ENCODE measurements at places on chromosomes 3 and 15.
A peak's percentile ranks its signal among the peaks of the same experiment; 100 is the strongest.

DNA sequence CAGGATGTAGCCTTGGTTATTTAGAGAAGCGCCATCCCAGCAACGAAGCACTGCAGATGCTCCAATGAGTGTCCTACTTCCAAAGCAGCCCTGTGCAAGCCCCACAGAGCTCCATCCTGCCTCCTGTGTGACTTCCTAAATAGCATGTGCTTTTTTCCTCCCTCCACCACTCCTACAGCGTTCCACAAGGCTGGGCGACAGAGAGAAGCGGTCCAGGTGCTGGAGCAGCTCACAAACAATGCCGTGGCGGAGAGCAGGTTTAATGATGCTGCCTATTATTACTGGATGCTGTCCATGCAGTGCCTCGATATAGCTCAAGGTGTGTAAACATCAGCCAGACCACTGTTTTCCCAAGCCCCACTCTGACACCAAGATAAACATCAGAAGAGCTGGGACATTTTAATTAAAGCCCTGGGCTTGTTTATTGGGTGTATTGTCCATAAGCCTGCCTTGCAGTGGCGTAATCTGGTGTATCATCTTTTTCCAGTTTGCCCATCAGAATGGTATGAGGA lies 22.2 kb upstream of the RHO start:
- DNase-seq, result no peak

- DNase-seq, result no peak
Observed at GRCh38 chr15:98964466-98965133, 43.0 kb downstream of the PGPEP1L start.

- DNase-seq, result peak; percentile 67
Observed at GRCh38 chr3:119368298-119368697, 74.1 kb downstream of the ARHGAP31 start.

DNA sequence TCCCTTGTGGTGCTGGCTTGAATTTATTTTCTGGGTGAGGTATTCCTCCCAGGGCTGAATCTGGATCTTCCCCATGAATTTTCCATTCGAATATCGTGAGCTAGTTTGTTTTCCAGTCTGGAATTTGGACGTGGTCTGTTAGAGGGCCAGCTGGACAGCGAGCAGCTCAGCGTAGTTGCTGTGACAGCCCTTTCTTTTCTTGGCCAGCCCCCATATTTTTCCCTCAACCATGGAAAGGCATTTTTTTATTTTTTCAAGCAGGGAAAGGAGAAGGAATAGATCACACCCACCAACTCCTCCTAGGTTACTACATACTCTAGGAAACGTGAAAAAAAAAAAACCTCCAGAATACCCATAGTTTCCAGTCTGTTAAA lies 152.0 kb downstream of the KLHL25 start:
- DNase-seq, result peak; percentile 59

GRCh38 chr3:195251336-195252065 lies 19.5 kb downstream of the XXYLT1 start:
- DNase-seq, result no peak

- peak; percentile 24 for DNase-seq
Observed at GRCh38 chr3:94225148-94225865, 162.4 kb downstream of the NSUN3 start.

DNA sequence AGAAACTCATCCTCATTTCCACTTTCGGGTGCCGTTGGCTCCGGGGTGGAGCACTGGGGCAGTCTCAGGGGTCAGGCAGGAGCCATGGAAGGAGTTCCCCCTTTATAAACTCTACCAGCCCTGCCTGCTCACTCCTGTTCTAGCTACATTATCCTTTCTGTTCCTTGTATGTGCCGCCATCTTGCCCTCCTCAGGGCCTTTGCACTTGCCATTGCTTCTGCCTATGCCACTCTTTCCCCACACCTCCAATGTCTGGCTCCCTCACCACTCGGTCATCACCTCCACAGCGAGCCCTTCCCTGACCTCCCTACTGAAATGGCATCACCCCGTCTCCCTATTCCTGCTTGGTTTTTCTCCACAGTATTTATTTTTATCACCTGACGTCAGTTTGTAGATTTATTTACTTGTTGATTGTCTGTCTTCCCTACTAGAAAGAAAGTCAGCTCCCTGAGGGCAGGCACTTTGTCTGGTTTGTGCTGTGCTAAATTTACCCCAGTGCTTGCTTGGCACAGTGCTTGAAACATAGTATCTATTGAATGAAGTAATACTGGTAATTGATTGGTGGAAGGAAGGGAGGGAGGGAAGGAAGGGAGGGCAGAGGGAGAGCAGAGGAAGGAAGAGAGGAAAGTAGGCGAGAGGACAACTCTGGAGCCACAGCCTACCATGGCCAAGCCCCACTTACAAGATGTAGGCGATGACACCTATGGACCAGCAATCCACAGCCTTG lies 8.8 kb downstream of the CAMK1 start:
- no peak for DNase-seq

GRCh38 chr15:23035964-23036566 lies 3.3 kb downstream of the TUBGCP5 start:
- DNase-seq, result peak; percentile 43

DNA sequence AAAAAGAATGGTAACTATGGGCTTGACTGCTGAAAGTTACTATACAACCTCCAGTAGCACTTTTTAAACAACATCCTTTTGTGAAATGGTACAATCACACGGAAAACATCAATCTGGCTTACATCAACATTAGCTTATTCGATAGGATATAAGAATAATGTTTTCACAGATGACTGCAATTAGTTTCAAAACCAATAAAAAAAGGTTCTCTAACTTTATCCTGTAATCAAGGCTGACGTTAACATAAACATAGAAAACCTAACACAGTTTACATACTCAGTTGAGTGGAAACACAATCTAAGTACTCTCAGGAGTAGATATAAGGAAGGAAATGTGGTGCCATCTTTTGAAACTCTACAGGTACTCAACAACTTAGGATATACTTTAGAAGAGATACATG lies 102.2 kb downstream of the DLG1 start:
- DNase-seq, result no peak

GRCh38 chr15:88674661-88675060 lies 35.8 kb downstream of the ISG20 start:
- no peak for DNase-seq

- DNase-seq, result no peak
Observed at GRCh38 chr15:68281008-68281407, 3.5 kb downstream of the FEM1B start.

DNA sequence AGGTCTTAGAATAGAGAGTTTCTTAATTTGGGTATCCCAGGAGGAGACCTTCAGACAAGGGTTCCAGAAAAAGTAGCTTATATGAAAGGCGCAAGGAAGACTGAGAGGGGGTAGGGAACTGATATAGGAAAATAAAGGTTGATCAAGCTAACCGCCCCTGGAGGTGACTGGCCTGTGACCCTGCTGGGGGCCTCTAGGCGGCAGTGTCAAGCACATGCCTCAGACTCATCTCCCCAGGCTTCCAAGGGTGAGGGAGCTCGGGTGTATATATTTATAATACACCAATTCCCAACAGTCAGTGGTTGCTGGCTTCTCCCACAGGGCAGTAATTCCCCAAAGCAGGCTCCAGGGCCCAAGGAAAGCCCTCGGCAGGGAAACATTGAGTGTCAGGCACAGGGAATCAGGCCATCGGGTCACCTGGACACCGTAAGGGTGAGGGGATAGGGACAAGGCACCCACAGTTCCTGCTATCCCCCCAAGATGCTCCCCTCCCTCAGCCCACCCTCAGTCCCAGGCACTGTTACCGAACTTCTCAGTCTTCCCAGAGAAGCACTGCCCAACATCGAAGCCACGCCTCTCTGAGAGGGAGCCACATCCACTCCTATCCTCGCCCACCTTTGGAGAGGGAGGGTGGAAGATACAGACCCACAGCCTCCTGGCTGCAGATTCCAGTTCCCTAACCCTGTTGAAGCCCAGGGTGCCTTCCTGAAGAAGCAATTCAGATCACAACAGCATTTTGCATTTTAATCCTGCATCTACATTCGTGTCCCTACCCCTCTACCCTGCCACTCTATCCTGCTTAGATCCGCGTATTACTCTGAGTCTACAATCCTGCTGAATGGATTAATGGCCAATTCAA lies 19.5 kb upstream of the CAV3 start:
- no peak for DNase-seq

DNA sequence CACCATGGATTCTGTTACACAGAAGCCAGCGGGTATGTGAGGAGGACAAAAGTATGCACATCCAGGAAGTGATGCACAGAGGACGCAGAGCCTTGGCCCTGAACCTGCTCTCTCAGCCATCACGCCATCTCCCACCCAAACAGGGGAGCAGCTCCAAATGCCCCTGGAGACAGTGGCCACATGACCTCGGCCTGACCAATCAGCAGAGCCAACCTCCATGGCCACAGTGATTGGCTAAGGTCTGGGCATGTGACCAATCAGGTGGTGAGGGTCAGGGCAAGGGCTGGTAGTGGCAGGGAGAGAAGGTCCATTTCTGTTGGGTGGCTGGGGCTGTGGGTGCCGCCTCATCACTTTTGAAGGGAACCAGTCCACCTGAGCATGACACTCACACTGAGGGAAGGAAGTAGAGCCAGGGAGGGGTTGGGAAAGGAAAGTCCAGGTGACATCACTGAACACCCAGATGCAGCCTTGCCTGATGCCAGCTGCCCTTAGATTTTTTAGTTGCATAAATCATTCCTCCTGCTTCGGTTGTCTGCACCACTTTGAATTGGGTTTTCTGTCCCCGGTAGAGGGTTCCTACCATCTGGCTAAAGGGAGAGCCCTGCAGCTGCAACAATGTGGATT lies 70.3 kb upstream of the IQSEC1 start:
- no peak for DNase-seq

DNA sequence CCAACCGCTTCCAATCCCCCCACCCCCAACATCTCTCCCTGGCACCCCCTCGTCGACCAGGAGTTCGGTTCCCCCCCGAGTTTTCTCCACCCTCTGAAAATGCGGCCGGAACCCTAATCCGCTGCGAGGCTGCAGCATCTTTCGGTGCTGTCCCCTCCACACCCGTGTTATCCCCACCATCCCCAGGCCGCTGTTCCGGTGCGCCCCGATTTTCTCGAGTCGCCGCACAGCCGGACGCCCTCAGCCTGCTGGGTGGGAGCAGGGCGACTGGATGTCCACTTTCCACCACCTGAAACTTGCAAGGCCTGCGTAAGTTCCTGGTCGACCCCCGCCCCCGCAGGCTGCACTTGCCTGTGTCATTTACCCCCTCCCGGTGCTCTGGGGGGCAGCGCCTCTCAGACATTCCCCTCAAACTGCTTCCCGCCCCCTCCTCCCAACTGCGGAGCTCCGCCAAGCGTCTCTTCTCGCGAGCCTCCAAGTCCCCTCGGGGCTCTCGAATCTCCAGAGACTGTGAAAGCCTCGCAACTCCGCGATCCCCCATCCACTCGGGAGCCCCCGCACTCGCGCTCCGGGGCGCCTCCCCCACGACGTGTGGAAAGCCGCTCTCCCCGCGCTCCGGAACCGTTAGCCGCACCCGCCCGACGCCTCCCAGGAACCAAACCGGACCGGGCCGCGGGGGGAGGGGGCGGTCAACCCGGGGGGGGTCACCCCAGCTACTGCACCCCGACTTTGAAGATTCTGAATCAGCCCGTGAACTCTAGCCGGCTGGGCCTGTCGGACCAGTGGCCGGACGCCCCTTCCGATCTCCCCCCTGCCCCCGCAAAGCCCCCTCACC lies 566 bp downstream of the ETV5 start:
- peak; percentile 73 for DNase-seq

DNA sequence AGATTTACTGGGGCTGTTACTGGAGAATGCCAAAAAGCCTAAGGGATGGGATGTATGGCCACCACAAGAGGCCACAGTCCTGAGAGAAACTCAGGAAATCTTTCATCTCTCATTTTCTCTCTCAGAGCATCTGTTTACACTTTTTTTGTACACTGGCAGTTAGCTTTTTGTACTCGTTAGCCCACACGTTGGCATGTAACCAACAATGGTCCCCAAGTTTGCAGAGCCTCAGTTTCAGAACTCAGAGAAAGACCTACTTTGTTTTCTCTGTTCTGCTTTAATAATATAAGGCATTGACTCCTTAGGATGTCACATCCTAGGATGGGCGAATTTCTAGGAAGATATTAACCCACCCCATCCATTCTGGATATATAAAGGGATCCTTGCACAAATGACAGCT lies 183.5 kb downstream of the SUCNR1 start:
- no peak for DNase-seq

GRCh38 chr3:177314897-177315296 lies 117.6 kb upstream of the TBL1XR1 start:
- no peak for DNase-seq

DNA sequence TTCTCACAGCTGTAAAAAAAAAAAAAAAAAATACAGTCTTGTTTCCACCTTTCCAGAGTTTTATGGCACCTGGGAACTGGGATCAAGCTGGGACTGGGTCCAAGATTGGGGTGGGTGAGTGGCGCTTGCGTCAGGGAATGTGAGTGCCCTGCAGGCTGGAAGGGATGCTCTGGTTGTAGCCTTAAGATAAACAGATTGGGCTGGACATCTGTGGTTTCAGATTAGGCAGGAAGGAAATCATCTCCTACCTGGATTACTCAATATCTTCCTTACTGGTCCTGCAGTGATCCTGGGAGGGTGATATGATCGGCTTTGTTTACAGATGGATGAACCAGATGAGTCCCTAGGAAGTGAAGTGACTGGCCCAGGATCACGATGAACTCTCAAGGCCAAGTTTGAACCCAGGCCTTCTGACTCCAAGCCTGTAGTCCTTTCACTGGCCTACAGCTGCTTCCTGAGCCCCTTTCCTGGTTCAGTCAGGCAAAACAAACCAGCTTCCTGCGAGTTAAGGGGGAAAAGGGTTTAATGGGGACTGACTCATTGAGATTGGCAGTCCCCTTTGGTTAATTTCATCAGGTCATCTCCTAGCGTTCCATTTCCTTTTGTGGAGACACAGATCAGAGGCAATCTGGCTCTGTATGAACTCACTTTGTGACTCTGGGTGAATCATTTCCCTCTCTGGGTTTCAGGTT lies 179.8 kb downstream of the THSD4 start:
- DNase-seq, result peak; percentile 99

GRCh38 chr3:182954553-182955235 lies 25.6 kb downstream of the DCUN1D1 start:
- no peak for DNase-seq

- DNase-seq, result no peak
Observed at GRCh38 chr15:74584779-74585178, 30.9 kb upstream of the CLK3 start.

DNA sequence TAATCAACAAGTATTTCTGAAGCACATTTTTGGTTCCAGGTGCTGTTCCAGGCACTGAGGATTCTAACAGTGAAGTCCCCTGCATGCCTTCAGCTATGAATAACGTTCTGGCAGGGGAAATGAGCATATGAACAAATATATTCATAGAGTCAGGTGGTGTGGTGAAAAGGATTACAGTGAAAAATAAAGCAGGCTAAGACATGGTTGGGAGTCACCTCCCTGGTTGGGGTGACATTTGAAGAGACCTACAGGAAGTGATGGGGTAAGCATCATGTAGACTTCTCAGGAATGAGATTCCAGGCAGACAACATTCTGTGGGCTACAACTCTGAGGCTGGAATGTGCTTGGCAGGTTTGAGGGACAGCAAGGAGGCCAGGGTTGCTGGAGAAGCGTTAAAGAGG lies 15.0 kb downstream of the FRMD4B start:
- DNase-seq, result no peak

GRCh38 chr3:128486681-128487537 lies 6.1 kb downstream of the GATA2 start:
- no peak for DNase-seq

Measured in astrocyte of the spinal cord (primary cell).